Stimulated activated naive CD4-positive, alpha-beta T cell (primary cell): ENCODE measurements at places on chromosomes 3 and 15.

- DNase-seq = no peak
These were observed 26.2 kb downstream of the LARP6 start for GRCh38 chr15:70827721-70828120.

DNA sequence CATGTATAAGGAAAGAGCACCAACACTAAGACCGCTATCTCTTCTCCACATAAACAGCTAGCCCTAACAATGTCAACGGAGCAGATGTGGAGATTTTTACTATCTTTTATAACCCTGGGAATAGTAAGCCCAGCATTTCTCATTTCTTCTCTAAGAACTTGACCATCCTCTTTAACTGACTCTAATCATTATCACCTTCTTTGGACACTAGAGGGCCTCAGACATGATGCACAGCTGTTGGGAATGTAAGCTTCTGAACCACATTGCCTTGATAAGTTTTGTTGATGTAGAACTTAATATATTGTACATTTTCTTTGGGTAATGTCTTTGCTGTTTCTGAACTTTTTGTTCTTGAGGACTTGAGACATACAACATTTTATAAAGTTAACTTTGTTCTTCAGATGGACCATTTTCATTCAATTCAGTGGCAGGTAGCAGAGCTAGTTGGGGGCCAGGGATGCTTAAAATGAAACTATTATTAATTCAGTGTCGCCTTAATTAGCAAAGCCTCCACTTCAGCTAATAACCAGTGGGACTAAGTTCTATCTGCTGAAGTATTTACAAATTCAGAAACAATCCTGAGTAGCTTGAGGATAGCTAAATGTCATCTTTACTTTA lies 9.6 kb upstream of the TAGLN3 start:
- DNase-seq = no peak

GRCh38 chr15:66115568-66116206 lies 137.9 kb downstream of the MEGF11 start:
- DNase-seq = peak; percentile 13

- no peak for DNase-seq
These were observed 71.3 kb downstream of the PTPRG start for GRCh38 chr3:61632568-61633175.

- DNase-seq = no peak
These were observed 42.6 kb downstream of the SLCO2A1 start for GRCh38 chr3:133987136-133987535.

DNA sequence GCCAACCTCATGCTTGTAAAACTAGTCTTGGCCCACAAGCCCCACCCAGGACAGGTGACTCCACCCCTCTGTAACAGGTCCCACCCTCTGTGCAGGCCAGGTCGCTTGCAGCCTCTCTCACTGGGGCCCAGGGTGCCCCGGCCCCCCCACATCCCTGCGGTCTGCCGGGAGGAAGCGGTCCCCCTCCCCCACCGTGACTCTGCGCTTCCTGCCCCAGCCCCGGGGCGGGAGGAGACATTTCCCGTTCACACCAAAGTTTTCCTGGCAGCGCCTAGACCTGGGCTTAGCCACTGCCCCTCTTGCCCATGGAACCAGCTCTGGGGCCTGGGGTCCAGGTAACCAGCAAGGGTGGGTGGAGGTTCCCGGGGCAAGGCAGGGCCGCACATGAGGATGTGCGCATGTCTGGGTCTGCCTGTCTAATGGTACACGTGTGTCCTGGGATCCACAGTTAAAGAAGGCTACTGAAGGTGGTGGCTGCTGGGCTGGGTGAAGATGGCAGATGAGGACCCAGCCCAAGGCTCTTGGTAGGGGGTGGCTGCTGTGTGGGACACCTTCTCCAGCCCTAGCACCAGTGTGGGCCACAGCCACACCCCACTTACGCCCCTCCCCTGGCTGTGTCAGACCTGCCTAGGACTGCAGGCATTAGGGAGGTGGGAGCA lies 8.4 kb downstream of the NBEAL2 start:
- peak; percentile 87 for DNase-seq

- DNase-seq = no peak
These were observed 379.8 kb downstream of the LPP start for GRCh38 chr3:188533612-188534357.

GRCh38 chr3:193499136-193499770 lies 55.4 kb downstream of the ATP13A4 start:
- no peak for DNase-seq
